ENCODE measurements at places on chromosomes 3 and 15.

DNA sequence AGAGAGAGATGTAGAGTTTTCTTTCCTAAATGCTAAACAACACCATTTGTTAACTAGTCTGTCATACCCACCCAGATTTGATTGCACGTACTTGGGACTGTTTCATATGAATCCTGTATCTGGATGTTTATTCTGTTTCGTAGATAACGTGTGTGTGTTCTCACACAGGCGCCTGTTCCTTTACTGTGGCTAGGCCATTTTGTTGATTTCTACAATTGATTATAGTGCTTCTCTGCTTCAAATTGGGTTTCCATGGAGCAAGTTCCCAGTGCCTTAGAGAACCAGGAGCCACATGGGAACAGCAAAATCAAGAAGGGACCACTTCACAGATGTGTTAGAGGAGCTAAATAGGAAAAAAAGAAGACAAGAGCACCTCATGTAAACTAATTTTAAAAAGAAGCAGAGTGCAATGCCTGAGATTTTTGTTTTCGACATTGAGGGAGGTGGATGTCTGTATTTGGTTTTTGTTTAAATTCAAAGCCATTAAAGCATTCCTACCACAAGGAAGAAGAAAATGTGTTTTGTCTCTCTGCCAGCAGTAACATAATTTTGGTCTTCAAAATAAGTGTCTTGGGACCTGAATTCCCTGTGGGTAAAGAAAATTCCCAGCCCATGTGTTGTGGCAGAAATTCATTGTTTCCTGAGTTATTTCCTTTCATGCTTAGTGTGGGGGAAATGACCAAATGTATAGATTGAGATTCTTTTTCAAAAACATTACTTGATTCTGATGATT, 424.0 kb upstream of the C2CD4B start:
- no peak for DNase-seq

GRCh38 chr3:45988362-45988761, 7.3 kb downstream of the FYCO1 start:
- DNase-seq = no peak

DNA sequence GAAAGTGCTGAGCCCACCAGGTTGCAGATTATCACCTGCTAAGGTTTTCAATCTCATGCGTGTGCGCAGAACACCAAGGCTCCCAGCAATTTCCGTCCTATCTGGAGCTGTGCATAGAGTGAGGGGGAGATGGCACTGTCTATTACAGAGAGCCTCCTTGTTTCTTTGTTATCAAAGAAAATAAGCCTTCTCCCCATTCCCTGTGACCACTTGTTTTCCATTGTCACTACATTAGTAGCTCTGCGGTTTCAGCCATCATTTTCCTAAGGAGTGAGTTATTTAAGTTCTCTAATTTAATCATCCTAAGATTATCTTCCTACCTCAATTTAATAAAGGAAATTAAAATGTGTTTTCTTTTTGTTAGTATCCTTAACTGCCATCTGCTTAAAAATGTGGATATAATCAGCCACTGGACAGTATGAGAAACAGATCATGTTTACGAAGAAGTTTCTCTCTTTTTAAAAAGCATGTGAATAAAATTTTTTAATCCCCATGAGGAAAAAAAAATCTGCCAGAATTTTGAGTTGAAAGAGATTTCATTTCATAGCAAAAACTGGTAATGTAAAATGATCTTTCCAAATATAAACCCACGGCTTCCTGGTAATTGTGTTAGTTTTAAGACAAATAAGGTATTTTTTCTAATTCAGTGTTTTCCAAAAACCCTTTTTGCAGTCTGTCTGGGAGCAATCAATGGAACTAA, 172.3 kb upstream of the UBE2E1 start:
- no peak for DNase-seq

- DNase-seq = no peak
These were observed 13.8 kb upstream of the ADPGK start for GRCh38 chr15:72797338-72797689.

- DNase-seq = no peak
These were observed 185.2 kb upstream of the ARL6 start for GRCh38 chr3:97579365-97579764.

DNA sequence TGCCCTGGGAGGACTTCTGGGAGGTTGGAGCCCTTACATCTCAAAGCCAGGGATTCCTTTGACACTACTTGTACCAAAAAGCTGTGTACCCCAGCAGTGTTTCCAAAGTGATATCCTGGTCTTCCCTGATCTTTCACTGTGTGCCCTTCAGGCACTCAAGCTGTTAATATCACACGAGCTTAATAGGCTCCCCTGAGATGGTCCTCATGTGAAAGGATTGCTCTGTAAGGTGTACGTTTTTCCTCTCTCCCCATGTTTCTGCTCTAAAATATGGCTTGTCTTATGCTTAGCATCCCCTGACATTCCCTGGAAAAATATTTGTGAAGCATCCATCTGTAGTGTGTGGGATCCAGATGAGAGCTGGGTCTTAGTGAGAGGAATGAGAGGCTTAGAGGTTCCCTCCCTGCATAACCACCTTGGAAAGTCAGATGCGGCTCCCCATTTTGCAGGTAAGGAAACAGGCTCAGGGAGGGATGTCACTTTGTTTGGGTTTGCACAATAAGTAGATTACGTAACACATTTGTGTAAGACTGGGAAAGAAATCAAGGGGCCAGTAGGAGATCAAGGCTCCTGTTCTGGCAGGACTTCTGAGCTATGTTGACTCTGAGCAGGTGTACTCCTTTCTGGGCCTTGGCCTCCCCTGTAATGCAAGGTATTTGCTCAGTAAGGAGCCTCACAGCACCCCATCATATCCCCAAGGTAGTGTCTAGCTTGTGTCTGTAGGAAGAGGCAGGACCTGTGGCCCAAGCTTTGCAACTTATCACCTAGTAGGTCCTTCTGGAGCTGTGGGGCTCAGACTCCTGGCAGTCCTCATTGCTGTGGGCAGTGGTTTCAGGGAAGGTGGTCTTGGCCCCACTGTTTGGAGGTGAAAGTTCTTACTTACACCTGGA, 667 bp upstream of the ACOX2 start:
- no peak for DNase-seq

DNA sequence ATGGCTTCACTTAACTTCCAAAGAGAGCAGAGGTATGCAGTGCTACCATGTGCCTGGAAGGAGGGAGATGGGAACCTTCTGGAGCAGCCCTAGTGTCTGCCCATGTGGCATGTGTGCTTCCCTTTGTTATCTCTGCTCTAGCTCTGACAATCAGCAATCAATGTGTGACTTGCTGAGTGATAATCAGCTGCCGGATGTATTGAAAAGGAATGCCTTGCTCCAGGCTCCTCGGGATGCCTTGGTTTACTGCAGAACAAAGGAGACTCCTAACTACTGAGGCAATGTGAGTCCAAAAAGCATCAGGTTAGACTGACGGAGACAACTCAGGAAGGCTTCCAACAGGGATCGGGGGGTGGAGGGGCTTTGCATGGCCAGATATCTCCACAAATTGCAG, 36.0 kb upstream of the CORO2B start:
- DNase-seq = no peak

DNA sequence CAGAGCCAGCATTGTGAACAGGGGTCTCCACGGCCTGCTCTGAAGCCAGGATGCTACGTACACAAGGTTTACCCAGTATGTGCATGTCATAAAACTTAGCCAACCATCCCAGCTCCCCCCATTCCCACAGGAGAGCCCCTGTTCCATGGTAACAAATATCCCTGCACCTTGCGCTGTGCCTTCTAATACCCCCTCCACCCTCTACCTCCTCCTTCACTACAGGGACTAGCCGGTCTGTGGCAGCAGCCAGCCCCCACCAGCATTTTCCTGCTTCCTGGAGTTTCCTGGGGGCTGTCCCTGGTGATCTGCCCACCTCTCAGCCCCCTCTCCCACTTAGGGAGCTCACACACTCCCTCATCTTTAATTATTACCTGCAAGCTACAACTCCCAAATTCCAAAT, 20.4 kb downstream of the ACSBG1 start:
- DNase-seq = no peak

- no peak for DNase-seq
These were observed 651.9 kb downstream of the RBMS3 start for GRCh38 chr3:29932696-29933325.

Data from hematopoietic multipotent progenitor cell treated with erythropoietin and hydrocortisone succinate and interleukin-3 and kit ligand, for 8 days (in vitro differentiated cells).